Stimulated activated CD4-positive, alpha-beta T cell treated with anti-CD3 and anti-CD28 coated beads, Interleukin-15, amount 100 ng/mL, for 24 hours (primary cell): ENCODE measurements at places on chromosomes 5 and 9.

DNA sequence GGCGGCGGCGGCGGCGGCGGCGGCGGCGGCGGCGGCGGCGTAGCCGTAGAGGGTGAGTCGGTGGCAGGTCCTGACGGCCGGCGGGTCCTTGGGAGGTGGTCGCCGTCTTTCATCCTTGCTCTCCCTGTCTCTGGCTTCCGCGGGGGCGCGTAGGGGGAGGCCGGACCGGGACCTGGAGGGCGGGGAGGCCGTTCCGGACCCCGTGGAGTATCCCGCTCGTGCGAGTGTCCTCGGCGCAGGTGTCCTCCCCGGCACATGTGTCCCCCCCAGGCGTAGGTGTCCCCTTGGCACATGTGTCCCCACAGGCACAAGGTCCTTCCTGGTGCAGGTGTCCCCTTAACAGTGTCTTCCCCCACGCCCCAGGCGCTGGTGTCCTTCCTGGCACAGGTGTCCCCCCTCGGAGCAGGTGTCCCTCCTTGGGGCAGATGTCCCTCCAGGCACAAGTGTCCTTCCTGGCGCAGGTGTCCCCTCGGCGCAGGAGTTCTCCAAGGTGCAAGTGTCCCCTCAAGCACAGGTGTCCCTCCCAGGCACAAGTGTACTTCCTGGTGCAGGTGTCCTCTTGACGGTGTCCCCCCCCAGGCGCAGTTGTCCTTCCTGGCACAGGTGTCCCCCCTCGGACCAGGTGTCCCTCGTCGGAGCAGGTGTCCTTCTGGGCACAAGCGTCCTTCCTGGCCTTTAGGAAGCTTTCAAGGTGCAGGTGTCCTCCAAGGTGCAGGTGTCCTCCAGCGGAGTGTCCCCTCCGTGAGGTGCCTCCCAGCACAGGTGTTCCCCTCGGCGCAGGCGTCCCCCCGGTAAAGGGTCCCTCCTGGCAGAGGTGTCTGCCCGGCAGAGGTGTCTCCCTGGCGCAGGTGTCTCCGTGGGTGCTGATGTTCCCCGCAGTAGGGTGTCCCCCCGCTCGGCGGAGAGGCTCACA, 519 bp downstream of the EXOC3 start:
- peak; percentile 46 for DNase-seq

DNA sequence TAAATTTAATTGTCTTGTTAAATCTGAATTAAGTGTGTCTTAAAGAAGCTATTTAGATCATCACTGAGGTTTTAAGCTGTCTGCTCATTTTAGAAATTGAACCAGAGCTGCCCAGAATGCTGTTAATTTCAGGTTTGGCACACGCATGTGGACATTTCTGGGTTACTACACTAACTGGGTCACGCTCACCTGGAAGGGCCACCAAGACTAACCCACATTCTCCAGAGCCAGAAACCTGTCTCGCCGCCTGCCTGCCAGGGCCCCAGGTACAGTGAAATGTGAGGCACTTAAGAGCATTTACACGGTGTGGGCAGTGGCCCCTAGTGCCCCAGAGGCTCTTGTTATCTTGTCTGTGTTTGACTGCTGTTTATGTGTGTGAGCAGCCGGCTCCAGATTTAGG, 46.6 kb downstream of the ATP10B start:
- no peak for DNase-seq

DNA sequence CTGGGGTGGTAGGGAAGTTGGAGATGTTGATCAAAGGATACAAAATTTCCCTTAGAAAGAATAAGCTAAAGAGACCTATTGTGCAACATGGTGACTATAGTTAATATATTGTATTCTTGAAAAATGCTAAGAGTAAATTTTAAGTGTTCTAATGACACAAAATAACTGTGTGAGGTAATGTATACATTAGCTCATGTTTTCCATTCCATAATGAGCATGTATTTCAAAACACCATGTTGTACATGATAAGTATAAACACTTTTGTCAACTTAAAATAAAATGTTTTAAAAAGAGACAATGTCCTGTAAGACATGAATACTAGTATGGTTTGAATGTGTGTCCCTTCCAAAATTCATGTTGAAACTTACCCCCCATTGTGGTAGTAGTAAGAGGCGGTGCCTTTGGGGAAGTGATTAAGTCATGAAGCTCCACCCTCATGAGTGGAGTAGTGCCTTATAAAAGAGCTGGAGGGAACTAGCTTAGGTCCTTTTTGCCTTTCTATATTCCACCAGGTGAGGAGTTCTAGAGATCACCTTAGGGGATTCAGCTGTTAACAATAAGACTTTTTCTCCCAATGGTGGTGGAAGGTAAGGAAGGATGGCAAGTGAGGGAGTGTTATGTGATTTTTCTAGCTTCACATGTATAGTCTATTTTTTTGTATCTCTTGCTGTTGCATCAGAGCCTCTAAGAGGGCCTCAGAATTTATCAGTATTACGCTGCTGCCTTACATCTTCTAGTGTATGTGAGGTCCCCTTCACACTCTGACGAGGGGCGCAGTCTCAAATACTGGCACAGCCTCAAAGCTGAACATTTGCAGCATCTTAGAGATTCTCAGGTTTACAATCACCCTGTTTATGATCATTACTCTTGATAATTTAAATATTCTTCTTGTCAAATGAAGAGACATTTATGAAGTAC, 94.9 kb upstream of the NREP start:
- no peak for DNase-seq

- no peak for DNase-seq
Observed at GRCh38 chr5:37391591-37391990, 12.5 kb downstream of the WDR70 start.

- no peak for DNase-seq
Observed at GRCh38 chr9:127015921-127016512, 101.4 kb downstream of the RALGPS1 start.

GRCh38 chr9:126381195-126381594, 54.6 kb downstream of the MVB12B start:
- DNase-seq: no peak

DNA sequence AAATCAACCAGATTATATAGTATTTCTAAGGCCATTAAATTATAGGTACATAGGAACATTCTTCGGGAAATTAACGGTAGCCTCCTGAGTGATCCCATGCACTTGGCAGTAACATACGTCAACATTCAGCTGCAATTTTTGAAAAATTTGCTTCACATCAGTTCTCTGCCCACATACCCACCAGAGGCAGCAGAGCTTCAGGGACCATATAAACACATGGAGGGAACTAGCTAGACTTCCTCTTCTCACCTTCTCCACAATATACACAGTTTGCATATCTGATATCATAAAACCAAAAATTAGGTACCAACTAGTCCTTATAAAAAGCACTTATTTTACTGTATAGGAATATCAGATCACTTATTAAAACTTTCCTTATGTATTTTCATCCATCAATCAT, 4.8 kb downstream of the PSIP1 start:
- DNase-seq: no peak
